ENCODE measurements at places on chromosomes 7 and 10.

GRCh38 chr7:50404392-50404791 lies 45.8 kb downstream of the FIGNL1 start:
- no peak for DNase-seq

- no peak for DNase-seq
These were observed 18.9 kb downstream of the APBB1IP start for GRCh38 chr10:26457088-26457487.

- peak; percentile 50 for DNase-seq
These were observed 456 bp downstream of the PGAM2 start for GRCh38 chr7:44064791-44065430.

DNA sequence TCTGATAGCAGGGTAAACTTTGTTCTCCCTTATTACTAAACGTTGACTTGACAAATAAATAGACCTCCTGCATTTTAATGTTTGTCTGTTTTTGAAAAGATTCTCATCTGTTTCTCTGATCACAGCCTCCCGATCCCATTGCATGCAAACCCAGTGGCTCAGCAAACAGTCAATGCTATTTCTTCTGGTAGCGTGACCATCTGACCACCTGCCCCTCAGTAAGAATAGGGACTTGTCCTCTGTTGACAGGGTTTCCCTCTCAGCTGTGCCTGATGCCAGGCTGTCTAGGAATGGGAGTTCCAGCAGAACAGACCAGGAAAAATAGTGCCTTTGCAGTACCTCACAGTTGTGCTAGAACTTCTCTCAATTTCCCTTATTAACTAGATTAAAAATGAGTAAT lies 40.7 kb upstream of the EBLN1 start:
- no peak for DNase-seq

GRCh38 chr7:122212754-122213153 lies 68.7 kb upstream of the AASS start:
- no peak for DNase-seq

DNA sequence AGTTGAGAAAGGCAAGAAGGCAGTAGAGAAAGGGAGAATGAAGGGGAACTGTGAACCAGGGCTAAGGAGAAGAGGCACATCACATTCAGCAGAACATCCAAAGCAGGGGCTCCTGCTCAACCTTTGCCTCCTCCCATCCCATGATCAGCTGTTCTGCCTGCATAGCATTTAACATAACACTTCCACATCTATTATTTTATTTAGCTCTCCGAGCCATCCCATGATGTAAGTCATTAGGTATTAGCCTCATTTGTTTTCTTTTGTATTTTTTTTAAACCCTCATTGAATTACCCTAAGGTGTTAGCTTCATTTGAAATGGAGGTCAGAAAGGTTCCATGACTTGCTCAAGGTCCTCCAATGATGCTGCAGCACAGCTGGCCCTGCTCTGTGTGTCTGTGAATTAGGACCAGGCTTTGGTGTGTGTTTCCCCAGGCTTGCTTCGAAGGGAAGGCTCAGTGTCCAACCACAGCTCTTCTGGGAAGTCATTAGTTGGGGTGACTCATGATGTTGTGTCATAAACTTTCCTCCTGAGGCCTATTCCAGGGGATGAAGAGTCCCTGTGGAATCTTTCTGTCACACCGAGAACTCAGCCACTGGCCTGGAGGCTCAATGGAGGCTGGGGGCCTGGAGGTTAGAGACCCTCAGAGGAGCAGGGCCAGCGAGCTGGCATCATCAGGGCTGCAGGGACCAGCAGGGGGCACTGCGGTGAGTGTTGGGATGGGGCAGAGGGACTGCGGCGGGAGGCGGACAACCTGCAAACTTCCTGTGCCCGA lies 16.5 kb downstream of the NPFFR1 start:
- no peak for DNase-seq

DNA sequence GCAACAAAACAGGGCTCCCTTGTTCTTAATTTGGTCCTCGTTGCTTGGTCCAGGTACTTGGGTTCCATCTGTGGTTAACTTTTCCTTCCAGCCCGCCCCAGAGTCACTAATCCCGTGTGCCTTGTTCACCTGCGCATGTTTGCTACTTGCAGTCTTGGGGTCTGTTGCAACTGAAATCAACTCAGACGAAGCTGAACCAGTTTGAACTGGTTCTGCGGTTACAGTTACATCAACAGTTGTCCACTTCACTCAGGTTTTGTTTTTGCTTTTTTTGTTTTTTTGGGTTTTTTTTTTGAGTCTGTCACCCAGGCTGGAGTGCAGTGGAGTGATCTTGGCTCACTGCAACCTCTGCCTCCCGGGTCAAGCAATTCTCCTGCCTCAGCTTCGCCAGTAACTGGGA lies 34.7 kb downstream of the TRRAP start:
- DNase-seq: no peak

GRCh38 chr7:41954976-41955375 lies 252.1 kb upstream of the INHBA start:
- no peak for DNase-seq

DNA sequence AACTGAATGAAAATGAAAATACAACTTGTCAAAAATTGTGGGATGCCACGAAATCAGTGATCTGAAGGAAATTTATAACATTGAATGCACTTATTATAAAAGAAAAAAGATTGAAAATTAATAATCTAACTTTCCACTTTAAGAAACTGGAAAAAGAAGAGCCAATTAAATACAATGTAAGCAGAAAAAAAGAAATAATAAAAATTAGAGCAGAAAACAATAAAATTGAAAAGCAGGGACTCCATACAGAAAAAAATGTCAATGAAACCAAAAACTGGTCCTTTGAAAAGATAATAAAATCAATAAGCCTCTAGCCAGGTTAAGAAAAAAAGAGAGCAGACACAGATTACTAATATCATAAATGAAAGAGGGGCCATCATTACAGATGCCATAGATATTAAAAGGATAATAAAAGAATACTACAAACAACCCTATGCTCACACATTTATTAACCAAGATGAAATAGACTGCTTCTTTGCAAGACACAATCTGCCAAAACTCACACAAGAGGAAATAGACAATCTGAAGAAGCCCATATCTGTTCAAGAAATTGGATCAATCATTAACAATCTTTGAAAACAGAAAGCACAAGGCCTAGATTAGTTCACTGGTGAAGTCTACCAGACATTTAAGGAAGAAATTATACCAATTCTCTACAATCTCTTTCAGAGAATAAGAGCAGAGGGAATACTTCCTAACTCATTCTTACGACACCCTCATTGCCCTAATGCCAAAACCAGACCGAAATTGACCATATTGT lies 233.8 kb upstream of the NEBL start:
- DNase-seq: no peak

GRCh38 chr10:33249659-33250345 lies 84.7 kb downstream of the NRP1 start:
- no peak for DNase-seq

DNA sequence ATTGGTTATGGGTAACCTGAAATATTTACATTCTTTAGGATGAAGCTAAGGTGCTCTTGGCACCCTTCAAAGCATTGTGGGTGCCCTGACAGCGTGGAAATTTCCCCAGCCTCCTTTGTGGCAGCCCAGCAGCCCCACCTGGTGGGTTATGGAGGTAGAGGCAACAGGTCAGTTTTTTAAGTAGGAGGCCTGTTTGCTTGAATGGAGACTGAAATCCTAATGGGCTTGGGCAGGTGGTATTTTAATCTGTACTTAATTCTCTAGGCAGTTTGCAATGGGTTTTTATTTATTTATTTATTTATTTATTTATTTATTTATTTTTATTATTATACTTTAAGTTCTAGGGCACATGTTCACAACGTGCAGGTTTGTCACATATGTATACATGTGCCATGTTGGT lies 139.4 kb downstream of the EPC1 start:
- DNase-seq: no peak

- no peak for DNase-seq
These were observed 51.0 kb downstream of the RALA start for GRCh38 chr7:39674406-39674805.

DNA sequence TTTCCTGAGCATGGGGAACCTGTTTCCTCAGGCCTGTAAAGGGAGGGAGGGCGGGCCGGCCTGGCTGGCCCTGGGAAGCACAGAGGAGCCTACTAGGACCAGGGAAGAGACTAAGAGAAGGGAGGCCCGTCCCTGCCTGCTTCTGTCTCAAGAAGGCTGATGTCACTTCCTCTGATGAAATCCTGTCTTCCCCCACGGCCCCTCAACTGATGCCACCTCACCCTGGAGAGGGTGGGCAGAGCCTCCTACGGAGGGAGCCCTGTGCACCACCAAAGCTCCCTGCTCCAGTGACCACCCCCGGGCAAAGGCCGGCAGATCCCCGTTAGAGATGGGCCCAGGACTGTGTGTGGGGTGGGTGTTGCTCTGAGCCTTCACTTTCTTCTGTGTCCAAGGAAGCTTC lies 1.0 kb upstream of the PILRA start:
- DNase-seq: no peak

DNA sequence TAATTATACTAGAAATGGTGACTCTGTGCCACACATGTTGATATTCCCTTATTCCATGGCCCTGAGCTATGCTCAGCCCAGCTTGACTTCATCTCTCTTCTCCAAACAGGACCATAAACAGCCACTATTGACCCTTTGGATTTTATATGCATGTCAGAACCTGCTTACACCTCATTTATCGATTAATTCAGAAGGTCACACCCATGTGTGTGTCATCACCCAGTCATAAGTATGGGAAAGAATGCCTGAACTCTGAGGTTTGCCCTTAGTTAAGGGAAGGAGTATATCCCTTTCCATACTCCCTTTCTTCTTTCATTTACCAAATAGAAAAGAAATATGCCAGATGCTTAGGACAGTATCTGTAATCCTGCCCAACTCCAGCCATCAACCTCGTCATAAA lies 602.3 kb downstream of the SORCS3 start:
- no peak for DNase-seq

Measured in right lobe of liver (tissue), 6 donors.